ENCODE measurements at places on chromosomes 2 and 18.
A peak's percentile ranks its signal among the peaks of the same experiment; 100 is the strongest.

GRCh38 chr2:129656081-129656598 is 323.3 kb upstream of the RAB6C start:
- no peak for DNase-seq

DNA sequence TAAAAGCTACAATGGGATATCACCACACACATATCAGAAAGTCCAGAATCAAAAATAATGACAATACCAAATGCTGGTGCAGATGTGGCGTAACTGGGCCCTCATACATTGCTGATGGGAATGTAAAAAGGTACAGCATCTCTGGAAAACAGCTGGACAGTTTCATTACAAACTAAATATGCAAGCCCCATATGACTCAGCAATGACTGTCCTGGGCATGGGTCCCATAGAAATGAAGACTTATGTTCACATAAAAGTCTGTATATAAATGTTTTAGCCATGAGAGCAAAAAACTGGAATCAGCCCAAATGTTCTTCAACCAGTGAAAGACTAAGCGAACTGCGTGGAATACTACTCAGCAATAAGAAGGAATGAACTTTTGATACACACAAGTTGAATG is 56.7 kb downstream of the ALPK2 start:
- no peak for DNase-seq

GRCh38 chr2:181036848-181037603 is 56.6 kb downstream of the UBE2E3 start:
- peak; percentile 7 for DNase-seq

DNA sequence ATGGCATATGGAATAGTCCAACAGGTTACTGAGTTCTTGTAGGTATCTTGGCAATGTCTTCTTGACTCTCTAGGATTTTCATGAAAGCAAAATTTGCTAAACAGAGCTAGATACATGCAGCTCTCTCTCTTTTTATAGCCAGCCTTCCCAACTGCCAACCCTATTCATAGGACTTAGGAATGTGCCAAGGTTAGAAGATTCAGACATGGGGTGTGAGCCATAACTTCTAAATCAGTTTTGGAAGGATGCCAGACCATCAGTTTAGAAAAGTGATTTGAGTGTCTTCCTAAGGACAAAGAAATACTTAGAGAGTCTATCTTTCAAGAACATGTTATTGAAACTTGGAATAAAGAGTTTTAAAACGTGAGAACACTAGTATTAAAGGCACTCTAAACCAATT is 619.5 kb upstream of the FANCL start:
- no peak for DNase-seq

GRCh38 chr2:23486684-23487075 is 101.7 kb downstream of the KLHL29 start:
- no peak for DNase-seq

GRCh38 chr18:70461323-70462077 is 172.7 kb downstream of the SOCS6 start:
- DNase-seq: no peak

GRCh38 chr18:6367208-6367607 is 47.5 kb downstream of the L3MBTL4 start:
- DNase-seq: peak; percentile 62

- DNase-seq: no peak
These were observed 228.6 kb upstream of the ID2 start for GRCh38 chr2:8452979-8453903.

DNA sequence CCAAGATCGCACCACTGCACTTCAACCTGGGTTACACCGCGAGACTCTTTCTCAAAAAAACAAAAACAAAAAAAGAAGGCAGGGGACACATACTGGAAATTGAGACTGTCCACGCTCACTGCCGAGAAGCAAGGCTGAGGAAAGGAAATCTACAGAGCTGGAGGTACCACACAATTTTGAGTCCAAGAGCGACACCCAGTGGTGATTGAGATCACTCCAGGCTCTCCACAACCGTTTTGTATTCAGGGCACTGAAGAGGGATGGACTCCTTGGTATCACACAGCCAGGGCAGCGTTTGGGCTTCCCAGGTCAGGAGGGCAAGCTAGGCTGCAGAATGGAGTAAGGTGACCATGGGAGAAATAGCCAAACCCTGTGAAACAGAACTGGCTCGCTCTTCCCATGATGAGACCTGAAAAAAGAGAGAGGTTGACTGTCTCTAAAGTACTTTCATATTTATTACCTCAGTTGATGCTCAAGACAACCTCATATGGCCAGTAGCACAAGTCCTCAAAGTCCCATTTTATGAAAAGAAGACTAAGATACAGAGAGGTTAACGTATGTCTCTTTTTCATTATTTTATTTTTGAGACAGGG is 74.5 kb upstream of the YPEL5 start:
- peak; percentile 64 for DNase-seq

DNA sequence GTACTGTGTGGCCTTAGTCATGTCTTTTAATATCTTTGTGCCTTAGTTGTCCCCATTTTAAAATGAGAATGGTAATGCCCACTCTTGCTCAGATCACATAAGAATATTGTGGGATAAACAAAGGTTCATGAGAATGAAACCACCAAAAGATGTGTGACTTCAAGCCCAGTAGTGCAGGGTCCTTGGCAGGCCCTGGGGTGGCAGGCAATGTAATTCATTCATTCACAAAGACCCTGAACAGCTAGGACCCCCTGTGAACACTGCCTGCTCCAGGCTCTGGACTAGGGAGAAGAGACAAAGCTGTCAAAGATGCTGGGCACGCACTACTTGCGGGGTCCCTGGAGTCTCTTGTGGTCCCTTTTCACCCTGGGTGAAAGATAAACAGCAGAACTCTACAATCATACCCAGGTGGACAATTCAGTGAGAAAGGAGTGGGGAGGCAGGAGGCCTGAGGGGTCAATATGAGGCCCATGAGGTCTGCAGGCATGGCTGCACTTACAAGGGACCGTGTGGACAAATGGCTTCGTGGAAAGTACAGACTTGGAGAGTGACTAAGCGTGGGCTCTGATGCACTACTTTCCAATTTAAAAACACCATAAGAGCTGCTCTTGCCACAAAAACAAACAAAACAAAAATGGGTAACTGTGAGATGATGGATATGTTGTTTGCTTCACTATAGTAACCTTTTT is 136.1 kb downstream of the SMAD7 start:
- DNase-seq: no peak

DNA sequence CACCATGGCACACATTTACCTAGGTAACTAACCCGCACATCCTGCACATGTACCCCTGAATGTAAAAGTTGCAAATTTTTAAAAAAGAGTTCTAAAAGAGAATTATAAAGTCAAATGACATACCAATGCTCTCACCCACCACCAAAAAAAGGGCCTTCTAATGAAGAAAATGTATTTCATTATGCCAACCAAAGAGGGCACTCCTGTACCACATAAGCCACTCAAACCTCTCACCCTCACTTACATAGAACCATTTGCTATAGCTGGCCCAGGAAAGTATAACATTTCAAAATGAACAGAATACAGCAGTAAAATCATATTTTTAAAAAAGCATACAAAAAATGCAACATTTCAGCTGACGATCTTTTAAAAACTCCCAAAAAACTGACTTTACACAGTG is 241.5 kb upstream of the PKDCC start:
- peak; percentile 3 for DNase-seq

GRCh38 chr2:157492189-157492773 is 48.4 kb upstream of the CYTIP start:
- DNase-seq: peak; percentile 71

DNA sequence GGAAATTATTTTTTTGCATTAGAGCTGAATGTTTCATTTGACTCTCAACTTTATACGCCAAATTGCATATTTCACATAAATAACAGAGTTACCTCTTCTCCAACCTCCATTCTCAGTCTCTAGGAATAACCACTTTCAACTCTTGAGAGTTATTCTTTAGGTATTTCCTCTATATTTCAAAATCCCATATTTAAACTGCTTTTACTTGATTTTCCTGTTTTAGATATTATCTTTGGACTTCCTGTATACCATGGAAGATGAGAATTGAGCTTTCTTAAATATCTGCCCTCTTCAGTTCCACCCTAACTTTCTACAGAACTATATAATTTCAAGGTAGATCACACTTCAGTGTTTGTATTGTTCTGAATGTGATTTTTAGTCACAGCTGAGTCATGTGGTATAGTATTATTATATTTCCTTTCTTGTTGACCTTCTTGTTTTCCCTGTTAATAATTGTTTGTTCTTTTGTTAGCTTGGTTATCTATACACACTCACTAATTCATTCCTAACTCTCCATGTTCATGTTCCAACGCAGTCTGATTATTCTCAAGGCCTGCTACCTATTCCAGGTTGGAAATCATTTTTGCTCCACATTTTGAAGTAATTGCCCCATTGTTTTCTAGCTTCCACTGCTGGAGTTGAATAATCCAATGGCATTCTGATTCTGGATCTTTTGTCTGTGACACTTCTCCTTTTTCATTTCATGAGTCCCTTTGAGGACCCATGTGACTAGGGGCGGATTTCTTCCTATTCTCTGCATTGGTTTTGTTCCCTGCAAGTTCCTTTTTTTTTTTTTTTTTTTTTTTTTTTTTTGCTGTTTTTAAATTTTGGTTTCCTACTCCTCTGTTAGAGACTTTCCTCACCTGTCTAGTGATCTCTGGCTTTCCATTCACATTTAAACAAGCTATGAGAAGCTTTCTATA is 156.8 kb upstream of the RBMS1 start:
- no peak for DNase-seq

DNA sequence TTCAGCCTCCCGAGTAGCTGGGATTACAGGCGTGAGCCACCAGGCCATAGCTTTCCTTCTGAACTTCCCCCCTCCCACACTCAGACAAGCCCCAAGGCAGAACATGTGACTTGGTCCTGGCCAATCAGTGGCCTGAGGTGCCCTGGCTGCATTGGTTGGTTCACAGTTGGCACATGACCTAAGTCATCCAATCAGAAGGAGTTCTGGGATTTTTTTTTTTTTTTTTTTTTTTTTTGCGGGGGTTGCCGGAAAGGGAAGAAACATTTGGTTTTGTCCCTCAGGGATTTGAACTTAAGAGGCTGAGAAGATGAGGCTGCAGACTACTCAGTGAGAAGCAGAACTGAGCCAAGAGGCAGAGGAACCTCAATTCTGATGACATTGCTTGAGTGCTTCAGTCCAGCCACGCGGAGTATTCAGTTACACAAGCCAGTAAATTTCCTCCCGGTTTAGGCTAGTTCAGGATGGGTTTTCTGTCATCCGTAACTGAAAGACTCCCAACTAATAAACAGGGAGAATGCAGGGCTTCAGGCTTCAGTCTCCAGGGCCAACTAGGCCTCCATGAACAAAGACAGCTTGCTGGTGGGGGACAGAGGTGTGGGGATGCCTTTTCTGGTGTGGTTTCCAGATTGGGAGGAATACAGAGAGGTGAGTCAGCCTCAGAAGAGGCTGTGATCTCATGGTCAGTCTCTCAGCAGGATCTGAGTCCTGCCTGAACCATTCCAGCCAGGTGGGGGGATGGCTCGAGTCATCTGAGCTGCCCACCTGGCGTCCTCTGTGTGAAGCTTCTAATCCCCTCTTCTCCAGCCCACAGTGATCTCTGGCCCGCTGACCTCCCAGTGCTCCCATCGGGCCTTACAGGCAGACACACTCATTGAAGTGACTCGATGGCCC is 9.2 kb downstream of the PTMA start:
- DNase-seq: no peak

DNA sequence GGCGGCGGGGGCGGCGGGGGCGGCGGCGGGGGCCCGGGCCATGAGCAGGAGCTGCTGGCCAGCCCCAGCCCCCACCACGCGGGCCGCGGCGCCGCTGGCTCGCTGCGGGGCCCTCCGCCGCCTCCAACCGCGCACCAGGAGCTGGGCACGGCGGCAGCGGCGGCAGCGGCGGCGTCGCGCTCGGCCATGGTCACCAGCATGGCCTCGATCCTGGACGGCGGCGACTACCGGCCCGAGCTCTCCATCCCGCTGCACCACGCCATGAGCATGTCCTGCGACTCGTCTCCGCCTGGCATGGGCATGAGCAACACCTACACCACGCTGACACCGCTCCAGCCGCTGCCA is 644 bp downstream of the ONECUT2 start:
- peak; percentile 82 for DNase-seq

All from NCI-H69 (cell line).